NCI-H1105 treated with DMSO at 0.1 percent for 48 hours (cell line): ENCODE measurements at places on chromosomes 6 and 20.

GRCh38 chr6:20447581-20448132, 46.0 kb downstream of the E2F3 start:
- no peak for DNase-seq

DNA sequence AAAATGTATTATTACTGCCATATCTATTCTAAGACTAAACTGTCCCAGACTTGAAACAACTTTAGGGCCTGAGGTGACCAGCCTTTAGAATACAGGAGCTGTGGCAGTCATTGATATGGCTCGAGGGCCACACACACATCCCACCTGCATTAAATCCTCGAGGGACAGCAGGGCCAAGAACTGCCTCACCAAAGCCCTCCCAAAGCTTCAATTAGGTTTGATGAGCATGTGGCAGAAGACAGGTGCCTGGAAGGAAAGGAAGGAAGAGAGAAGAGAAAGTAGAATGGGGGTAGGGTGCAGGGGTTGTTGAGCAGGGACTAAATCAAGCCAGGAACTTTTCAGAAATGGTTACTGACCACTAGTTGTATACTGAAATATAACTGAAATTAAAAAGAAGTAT, 115.0 kb downstream of the PDSS2 start:
- DNase-seq: no peak

GRCh38 chr20:47868236-47868635, 83.0 kb upstream of the SULF2 start:
- DNase-seq: no peak

DNA sequence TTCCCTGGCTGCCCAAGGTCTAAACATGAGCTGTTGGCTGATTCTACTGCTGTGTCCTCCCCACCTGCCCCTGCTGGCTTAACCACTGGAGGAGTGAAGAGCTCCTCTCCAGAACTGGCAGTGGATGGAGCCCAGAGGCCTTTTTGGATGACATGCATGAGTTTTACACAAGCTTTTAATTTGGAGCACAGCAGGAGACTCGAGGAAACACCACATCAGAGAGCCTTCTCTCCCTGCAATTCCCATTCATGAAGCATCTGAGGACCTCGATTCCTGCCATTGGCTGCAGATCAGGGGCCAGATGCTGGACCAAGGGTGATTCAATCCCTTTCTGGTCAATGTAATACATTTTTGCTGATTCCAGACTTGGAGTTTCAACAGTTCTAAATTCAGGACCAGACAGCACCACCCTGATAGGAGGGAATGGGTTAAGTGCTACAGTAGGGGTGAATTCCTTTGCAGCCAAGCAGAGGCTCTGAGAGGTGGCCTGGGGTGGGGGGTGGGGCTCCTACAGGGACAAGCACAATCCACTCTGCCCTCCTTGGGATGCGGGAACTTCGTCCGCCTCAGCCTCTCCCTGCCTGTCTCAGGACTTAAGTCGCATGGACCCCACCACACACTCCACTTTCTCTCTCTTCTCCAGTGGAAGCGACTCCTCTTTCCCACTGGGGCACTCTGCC, 599 bp upstream of the PSORS1C1 start:
- DNase-seq: no peak

- no peak for DNase-seq
Observed at GRCh38 chr6:39335780-39336545, 13.5 kb upstream of the KCNK16 start.

- DNase-seq: no peak
Observed at GRCh38 chr20:58201616-58202015, 26.8 kb downstream of the ANKRD60 start.

DNA sequence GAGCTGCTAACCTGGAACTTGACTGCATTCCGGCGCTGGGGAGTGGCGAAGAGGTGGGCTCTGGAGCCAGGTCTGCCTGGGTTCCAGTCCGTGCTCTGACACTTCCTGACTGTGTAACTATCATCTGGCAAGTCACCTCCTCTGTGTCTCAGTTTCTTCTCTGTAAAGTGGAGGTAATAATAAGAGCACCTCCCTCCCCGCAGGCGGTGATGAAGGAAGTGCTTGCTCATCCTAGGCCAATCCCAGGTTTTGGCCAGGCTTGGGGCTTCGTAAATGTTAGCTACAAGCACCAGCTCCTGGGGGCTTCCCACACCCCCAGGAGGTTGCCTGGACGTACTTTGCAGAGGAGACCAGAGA, 32.8 kb downstream of the SNAI1 start:
- no peak for DNase-seq

DNA sequence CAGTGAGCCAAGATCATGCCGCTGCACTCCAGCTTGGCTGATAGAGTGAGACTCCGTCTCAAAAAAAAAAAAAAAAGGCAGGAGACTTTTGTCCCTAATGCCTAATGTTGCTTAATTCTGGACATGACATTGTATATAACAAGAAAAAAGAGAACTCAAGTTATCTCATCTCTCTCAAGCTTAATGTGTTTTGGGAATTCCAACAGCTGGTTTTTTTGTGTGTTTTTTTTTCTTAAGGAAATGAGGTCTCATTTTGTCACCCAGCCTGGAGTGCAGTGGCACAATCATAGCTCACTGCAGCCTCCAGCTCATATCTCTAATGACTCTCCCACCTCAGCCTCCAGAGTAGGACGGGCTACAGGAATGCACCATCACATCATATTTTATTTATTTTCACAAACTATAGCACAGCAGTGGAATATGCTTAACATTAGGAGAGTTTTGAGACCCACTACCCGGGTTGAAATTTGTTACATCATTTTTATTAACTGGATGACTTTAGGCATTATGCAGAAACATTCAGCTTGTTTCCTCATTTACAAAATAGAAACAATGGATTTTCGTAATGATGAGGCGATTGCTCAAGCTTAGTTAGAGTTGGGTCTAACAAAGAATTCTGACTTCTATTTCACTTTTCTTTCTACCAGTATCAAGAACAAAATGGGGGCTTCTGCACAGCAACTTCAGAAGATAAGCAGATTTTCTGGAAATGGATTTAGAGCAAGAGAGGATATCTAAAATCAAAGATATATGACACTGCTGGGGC, 104.1 kb upstream of the BTN3A2 start:
- no peak for DNase-seq
